H9 (cell line): ENCODE measurements at places on chromosomes 6 and 20.

DNA sequence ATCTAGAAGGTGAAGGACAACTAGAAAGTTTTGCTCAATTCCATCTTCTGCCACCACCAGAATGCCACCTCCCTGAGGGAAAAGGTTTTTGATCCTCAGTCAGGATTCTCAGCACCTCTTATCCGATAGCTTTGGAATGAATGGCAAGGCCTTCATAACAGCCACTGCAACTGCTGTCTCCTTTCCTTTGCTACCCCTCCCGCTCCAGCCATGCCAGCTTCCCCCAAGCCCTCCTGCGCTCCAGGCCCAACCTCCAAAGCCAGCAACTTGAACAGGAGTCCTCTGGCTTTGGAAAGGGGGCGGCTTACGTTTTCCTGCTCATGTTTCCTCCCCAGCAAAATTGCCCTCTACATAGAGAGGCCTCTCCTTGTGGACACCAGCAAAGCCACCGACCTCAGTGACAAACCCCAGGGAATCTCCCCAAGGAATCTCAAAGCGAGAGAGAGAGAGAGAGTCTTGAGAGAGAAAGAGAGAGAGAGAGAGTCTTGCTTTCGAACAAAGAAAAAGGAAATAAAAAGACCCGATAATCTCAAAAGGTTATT lies 420 bp upstream of the BTN2A1 start:
- DNase-seq: peak; percentile 58

DNA sequence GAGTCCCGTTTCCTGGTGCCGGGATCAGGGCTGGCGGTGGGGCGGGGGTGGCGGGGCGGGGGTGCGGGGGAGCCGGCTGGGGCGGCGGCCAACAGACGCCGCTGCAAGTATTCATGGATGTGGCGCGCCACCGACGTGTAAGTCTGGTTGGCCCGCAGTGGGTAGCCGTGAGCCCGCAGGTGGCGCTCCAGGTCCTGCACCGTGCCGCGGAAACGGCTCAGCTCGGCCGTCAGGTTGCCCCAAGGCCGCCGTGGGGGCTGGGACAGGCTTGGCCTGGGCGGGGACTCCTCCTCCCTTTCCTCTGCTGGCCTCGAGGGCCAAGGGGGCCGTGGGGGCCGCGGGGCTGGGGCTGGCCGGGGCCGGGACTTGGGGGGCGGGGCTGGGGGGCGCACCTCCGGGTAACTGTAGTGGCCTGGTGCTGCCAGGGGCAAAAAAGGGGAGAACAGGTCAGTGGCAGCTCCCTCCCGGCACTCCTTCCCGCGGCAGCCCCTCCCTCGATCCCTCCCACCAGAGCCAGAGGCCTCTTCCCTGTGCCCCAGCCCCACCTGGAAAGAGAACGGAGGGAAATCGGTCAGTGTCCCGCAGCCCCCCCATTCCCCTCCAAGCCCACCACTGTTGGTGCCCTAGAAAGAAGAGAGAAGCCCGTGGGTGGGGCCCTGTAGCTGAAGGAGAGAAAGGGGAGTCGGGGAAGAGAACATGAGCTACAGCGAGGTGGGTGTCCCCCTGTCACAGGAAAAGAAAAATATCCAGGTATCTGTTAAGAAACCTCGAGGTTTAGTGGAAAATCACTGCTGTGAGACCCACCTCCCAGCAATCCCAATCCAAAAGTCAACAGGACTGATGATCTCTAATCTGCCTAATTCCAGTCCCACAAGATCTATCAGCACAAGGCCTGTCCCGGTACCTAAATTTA lies 21.3 kb downstream of the TNXB start:
- peak; percentile 94 for DNase-seq

DNA sequence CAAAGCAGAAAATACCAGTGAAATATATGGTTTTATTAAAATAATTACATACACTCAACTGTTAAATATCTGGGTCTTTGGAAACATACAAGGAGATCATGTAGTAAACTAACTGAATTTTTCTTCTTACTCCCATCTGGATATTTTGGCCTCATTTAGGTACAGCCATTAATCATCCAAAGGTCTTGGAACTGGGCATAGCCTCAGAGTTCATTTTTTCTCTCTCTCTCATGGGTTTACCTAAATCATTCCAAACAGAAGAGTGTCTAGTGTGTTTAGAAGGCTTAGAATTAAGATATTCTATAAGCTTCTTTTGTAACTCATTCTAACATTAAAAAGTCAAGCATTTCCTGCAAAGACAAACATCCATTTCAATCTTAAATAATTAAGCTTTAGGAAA lies 79.4 kb downstream of the HMGCLL1 start:
- DNase-seq: no peak

DNA sequence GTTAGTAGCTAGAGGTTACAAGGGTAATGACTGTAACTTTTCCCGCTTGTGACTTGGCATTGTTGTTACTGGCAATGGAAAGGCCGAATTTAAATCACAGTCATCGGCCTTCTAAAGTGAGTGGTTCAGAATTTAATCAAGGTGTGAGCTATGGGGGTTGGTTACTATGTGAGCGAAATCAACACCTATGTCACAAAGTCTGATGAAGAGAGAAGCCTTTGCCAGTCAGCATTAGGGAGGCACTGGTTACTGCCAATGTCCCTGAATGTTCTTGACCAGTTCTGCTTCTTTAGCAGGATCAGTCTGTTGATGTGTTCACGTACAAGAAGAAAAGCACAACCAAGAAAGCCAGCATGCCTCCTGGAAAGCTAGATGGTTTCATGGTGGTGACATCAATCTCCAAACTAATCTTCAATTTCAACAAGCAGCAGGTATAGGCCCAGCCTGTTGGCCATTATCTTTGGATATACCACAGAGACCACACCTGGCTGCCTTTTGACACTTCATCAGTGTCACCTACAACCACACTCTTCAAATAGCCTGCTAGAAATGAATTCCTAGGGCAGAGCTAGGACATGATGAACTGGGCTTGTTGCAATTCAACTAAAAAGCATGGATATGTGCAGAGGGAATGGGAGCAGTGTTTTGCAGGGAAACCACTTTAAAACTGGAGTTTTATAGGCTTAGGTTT lies 17.2 kb downstream of the SAMD5 start:
- DNase-seq: no peak

DNA sequence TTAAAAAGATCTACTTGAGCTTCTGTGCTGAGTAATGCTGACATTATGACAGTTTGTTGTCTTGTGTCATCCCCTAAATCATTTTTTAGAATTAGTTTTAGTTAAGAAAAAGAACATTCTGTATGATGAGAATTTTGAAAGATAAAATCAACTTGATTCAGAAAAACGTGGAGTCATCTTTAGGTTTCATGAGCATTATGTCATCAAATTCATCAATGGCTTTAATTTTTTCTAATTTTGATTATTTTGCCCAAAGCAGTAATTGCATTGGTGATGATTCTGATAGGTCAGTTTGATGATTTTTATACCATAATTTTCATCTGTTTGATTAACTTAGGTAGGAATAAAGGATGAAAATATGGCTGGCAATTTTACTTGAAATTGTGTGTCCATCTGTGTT lies 26.6 kb upstream of the ADGRF4 start:
- no peak for DNase-seq

- peak; percentile 65 for DNase-seq
These were observed 233.2 kb upstream of the SOX4 start for GRCh38 chr6:21360336-21360735.

DNA sequence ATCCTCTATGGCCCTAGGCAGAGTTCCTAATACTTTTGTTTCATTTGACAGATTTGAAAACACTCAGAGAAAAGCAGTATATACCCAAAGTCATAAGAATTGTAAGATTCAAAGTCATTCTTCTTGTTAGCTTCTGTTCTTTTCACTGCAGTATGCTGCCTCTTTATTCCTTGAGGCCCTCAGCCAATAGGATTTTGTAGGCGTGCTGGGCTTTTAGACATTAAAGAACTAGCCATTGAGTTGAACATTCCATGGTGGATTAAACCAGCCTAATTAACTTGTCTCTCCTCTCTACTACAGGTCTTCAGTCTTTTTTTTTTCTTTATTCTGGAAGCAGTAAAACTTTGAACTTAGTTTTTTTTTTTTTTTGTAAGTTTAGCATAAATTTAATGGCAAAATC lies 186.3 kb downstream of the PLCB4 start:
- no peak for DNase-seq

- DNase-seq: no peak
These were observed 197.9 kb downstream of the LRFN2 start for GRCh38 chr6:40389254-40389653.

DNA sequence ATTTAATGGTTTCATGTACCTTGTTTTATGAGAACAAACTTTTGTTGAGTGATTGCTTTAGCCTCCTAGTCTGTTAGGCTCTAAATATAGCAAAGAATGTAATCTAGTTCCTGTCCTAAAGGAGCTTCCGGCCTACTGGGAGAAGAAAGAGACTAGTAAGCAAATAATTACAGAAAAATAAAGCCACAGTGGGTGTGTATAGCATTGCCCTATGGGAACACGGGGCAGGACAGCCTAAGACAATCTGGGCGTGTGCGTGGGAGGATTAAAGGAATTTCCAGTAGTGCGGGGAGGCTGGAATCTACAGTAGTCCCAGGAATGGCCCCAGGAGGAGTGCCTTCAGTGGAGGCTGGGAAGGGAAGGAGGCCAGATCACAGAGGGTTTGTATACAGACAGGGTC lies 98.1 kb upstream of the AKAP12 start:
- no peak for DNase-seq

DNA sequence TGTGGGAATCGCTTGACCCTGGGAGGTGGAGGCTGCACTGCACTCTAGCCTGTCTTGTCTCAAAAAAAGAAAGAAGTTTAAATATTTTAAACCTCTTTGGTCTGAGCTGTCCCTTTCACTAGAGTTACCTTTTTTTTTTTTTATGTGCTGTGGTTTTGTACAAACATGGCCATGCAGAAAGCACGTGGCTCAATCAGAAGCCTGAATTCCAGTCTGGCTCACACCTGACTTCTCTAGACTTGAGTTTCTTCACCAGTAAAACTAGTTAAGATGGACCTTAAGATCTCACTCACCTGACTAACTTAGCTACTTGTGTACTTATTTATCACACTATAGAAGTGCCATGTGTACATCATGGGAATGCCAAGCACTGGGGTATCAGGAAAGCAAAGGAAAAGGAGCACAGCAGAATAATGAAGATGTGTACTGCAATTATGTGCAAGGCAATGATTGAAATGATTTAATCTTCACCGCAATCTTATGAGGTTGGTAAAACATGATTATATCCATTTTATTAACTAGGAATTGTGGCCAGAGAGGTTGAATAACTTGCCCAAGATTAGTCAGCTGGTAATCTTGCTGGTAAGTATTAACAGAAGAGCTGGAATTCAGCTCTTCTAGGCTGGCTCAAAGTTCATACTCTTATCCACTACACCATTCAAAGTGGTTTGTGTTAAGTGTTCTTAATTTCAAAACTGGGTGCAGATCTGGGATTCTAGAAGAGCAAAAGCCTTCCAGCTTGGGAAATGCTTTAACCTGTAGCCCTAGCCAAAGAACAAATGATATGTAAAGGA lies 10.7 kb downstream of the HMGN3 start:
- no peak for DNase-seq

DNA sequence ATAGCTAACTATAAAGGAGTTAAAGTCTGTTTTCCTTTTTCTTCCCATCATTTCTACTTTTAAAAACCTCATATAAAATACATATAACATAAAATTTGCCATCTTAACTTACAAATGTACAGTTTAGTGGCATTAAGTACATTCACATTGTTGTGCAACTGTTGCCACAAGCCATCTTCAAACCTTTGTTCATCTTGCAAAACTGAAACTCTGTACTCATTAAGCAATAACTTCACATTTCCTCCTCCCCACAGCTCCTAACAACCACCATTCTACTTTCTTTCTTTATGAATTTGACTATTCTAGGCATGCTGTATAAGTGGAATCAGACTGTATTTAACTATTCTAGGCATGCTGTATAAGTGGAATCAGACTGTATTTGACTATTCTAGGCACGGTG lies 4.5 kb downstream of the CCDC170 start:
- no peak for DNase-seq

- peak; percentile 36 for DNase-seq
These were observed 183.0 kb upstream of the MMS22L start for GRCh38 chr6:97465877-97466561.

DNA sequence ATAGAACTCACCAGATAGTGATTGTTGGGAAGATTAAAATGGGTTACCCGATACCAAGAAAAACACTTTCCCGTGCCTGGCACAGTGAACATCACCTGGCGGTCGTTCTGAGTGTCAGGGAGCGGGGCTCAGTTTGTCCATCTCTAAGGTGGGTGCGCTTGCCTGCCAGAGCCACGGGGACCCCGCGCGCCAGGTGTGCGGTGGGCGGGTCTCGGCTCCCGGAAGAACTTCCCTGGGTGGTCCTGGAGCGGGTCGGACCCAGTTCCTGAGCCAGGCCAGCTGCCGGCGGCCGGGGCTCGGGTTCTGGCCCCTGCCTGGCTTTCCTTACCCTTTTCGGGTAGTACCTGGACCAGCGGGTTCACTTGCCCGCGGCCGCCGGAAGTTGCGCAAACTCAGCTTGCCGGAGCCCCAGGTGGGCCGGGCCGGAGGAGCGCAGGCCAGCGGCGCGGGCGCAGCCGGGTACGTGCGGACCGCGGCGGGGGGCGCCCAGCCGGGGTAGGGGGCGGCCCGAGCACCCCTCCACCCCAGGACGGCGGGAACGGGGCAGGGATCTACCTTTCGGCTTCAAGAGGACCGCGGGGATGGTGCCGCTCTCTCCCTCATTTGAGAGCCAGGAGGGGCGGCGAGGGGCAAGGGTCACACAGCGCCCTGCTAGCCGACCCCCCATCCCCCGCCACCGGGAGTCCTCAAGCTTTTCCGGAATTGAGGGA lies 7.5 kb downstream of the FAM110A start:
- no peak for DNase-seq

- no peak for DNase-seq
These were observed 134.1 kb downstream of the CD109 start for GRCh38 chr6:73830119-73830518.

- DNase-seq: no peak
These were observed 66.2 kb downstream of the ROS1 start for GRCh38 chr6:117359581-117359980.

DNA sequence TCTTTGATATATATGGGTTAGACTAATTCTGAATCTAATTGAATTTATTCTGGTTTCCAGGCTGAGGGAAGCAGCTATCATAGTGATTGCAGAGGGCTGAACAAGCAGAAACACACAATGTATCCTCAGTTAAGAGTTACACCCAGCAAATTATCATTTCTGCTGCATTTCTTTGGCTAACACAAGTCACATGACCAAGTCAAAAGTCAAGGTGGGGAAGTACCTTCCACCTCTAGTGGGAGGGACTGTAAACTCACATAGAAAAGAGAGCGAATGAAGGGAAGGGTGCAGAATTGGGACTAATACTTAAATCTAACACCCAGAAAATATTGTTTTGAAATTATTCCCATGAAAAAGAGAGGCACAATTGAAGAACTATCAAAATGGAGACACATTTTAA lies 719.7 kb upstream of the MMS22L start:
- DNase-seq: no peak

DNA sequence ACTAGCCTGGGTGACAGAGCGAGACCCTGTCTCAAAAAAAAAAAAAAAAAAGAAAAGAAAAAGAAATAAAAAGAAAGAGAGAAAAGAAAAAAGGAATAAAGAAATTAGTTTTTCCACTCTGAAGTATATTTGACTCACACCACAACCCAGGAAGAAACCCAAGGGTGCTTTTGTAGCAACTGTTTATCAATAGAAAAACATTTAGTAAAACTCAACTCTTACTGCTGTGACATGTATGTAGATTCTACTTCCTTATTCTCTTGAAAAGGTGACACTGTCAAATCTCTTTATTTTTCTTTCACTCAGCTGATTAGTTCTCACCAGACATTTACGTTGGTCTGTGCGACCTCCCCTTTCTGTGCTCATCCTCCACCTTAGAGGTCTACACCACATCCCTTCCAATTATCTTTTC lies 99.9 kb upstream of the SHLD1 start:
- DNase-seq: no peak

GRCh38 chr6:64227863-64228262 lies 592.3 kb downstream of the PHF3 start:
- no peak for DNase-seq

GRCh38 chr20:44637042-44637441 lies 14.5 kb downstream of the ADA start:
- DNase-seq: no peak
